ENCODE measurements at places on chromosomes 11 and 22. TPM values are rescaled to one million over a fixed set of nuclear protein-coding genes. Genes with fewer than 3 reads are reported as not detected.

The PKP3 gene
- 117 TPM for total RNA-seq

The CCDC87 gene
- total RNA-seq: 0.74 TPM

The BSCL2 gene
- total RNA-seq: 74.9 TPM

The APLNR gene
- total RNA-seq: 2.9 TPM

The NEAT1 gene
- total RNA-seq: 857 TPM

The DNAJB13 gene
- not detected for total RNA-seq

The PANX3 gene
- not detected for total RNA-seq

The ADM2 gene
- total RNA-seq: not detected

GRCh38 chr11:86446163-86446923 is 71.7 kb downstream of the CCDC81 start:
- DNase-seq: no peak

- peak; percentile 77 for DNase-seq
Measured at GRCh38 chr11:134282121-134283045, 6.2 kb downstream of the GLB1L3 start.

DNA sequence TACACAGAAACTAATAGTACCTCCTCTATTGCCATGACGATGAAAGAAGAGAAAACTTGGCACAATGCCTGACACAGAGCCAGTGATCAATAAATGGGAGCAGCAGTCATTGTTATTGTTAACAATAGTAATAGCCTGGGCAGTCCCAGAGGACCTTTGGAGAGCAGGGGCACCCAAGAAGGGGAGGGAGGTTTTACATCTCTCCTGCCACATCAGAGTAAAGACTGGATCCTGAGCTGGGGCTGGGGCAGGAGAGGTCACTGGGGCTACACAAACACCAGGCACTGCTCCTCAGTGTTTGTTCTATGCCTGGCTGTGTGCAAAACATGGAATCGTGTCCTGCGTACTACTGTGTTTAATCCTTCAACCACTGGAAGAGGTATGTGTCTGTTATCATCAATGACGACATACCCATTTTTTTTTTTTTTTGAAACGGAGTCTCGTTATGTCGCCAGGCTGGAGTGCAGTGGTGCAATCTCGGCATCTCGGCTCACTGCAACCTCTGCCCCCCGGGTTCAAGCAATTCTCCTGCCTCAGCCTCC is 25.0 kb upstream of the CREB3L1 start:
- no peak for DNase-seq

GRCh38 chr11:2522631-2523255 is 77.9 kb downstream of the KCNQ1 start:
- no peak for DNase-seq

GRCh38 chr11:45285250-45285828 is 802 bp downstream of the SYT13 start:
- DNase-seq: peak; percentile 71

DNA sequence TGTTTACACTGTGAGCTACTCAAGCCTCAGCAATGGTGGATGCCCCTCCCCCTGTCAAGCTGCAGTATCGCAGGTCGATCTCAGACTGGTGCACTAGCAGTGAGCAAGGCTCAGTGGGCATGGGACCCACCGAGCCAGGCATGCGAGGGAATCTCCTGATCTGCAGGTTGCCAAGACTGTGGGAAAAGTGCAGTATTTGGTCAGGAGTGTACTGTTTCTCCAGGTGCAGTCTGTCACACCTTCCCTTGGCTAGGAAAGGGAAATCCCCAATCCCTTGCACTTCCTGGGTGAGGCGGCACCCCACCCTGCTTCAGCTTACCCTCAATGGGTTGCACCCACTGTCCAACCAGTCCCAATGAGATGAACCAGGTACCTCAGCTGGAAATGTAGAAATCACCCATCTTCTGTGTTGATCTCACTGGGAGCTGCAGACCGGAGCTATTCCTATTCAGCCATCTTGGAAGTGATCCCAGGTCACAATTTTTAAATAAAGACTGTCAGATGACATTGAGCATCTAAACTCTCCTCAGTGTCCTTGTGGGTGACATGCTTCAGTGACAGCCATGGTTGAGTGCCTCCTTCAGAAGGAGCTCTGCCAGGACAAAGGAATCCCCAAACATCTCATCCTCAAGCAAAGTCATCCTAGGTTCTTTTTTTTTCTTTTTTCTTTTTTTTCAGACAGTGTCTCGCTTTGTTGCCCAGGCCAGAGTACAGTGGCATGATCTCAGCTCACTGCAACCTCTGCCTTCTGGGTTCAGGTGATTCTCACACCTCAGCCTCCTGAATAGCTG is 10.8 kb downstream of the SLC22A24 start:
- DNase-seq: no peak

- no peak for DNase-seq
Measured at GRCh38 chr22:45580726-45581381, 78.2 kb downstream of the FBLN1 start.

GRCh38 chr11:22828373-22828772 is 1.2 kb downstream of the SVIP start:
- DNase-seq: no peak

- DNase-seq: no peak
Measured at GRCh38 chr22:37628830-37629229, 10.6 kb upstream of the SH3BP1 start.

DNA sequence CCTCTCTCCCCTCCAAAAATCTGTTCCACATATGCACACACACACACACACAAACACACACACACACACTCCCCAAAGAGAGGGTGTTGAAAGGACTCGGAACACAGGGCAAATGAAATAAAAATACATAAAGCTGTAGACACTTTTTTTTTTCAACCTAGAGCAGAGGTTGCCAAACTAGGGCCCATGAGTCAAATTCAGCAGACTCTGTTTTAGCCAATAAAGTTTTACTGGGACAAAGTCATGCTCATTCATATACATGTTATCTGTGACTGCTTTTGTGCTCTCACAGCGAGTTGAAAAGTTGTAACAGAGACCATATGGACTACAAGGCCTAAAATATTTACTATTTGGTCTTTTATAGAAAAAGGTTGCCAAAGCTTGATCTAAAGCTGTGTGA is 8.9 kb downstream of the IMMP1L start:
- DNase-seq: no peak

GRCh38 chr11:113034576-113034975 is 73.4 kb downstream of the NCAM1 start:
- no peak for DNase-seq

GRCh38 chr22:49192180-49192856 is 635.4 kb downstream of the BRD1 start:
- DNase-seq: no peak

- no peak for DNase-seq
Measured at GRCh38 chr11:129251067-129251466, 58.9 kb upstream of the ARHGAP32 start.

DNA sequence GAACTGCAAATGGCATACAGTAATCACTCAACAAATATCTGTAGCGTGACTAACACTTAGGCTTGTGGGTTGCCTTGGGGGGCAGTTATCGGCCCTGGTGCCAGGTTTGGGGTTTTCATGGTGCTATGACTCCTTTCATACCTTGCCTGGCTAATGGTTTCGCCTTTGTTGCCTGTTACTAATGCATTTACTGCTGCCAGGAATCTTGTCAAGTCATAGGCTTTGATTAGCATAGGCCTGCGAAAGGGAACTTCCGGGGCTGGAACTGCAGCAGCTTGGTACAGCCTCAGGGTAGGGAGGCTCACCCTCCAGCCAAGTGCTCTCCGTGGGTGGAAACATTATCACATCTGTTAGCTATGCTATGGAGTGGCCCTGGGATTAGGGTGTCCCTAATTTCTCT is 13.2 kb downstream of the SLC25A18 start:
- no peak for DNase-seq

DNA sequence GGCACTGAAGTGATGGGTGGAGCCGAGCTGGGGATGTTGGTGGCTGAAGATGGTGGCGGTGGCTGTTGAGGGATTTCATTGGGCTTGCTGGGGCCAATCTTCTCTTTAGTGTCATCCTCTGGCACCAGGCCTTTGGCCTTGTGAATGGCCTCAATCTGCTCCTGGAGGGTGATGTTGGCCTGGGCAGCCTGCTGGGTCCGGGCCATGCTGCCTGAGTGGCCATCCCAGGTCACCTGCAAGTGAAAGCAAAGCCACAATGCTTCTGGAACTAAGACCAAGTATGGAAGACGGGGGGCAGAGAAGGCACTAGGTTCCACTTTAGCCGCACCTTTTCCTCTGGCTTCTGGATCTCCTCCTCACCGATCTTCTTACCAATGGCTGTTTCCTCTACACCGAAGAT is 12.1 kb upstream of the TBC1D10A start:
- no peak for DNase-seq

GRCh38 chr11:130431331-130431773 is 2.9 kb upstream of the ADAMTS8 start:
- no peak for DNase-seq

- DNase-seq: no peak
Measured at GRCh38 chr11:67280341-67280787, 8.7 kb upstream of the ANKRD13D start.

DNA sequence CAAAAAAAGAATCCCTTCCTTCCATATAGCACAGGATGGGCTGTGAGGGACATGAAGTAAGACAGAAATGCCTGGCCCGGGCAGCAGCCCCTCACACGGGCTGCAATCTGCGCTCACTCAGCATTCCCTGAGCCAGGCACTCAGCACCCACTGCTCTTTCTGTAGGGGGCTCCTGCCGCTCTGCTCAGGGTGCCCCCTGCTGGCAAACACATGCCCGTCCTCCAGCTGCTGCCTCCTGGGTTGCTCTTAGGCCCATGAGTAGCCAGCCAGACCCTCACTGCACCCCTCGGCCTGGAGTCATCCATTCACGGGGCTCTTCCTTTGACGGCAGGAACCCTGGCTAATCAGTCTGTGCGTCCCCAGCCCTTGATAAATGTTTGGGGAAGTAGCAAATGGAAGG is 6.9 kb downstream of the MCAT start:
- DNase-seq: no peak

DNA sequence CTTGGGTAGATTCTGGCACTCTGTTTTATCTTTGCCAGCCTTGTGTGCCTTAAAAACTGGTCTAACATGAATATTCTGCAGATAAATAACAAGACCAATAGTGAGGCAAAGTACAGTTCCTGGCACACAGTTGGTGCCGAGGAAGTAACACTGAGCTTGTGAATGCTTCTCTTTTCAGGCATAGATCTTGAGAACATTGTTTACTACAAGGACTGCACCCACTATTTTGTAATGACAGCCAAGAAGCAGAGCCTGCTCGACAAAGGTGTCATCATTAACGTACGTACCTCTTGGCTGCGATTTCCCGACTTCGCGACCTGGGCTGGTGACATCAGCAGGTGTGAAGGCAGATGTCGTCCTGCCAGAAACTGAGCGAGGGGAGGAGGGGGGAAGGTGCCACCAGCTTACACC is 105.7 kb downstream of the MICAL2 start:
- no peak for DNase-seq

DNA sequence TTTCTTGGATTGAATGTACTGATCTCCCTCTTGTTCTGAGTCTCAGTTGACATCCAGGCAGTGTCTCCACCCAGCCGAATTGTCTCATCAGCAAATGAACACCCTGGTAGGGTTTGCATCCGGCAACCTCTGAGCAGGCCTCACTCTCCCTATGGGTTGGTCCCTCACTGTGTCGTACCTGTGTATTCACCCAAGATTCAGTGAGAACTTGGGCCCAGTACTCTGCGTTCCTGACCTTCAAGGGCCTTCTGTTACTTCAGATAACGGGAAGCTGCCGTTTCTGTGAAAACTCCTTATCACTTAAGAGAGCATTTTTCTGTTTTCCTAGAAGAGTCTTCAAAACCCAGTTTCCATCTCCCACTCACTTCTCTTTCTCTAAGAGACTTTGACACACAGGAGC is 915.6 kb downstream of the TBC1D22A start:
- DNase-seq: no peak
